T-cell (primary cell): ENCODE measurements at places on chromosomes 12 and 14.

DNA sequence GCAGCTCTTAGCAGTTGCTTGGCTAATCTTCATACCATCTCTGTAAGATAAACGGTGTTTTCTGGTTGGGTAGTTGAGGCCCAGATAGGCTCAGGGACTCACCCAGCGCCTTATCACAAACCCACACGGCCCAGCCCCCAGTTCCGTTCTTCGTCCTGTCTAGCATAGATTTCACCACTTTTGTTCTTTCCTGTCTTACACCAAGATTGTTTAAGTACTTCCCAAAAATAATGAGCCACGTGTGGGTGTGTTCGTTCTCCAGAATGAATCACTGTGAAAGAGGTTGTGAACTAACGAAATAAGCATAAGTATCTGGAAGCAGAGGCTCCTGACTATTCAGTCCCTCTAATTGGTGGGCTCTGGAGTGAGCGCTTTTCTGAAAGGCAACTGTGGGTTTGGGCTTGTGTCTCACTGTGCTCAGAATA, 21.4 kb downstream of the ACVR1B start:
- peak; percentile 39 for DNase-seq

DNA sequence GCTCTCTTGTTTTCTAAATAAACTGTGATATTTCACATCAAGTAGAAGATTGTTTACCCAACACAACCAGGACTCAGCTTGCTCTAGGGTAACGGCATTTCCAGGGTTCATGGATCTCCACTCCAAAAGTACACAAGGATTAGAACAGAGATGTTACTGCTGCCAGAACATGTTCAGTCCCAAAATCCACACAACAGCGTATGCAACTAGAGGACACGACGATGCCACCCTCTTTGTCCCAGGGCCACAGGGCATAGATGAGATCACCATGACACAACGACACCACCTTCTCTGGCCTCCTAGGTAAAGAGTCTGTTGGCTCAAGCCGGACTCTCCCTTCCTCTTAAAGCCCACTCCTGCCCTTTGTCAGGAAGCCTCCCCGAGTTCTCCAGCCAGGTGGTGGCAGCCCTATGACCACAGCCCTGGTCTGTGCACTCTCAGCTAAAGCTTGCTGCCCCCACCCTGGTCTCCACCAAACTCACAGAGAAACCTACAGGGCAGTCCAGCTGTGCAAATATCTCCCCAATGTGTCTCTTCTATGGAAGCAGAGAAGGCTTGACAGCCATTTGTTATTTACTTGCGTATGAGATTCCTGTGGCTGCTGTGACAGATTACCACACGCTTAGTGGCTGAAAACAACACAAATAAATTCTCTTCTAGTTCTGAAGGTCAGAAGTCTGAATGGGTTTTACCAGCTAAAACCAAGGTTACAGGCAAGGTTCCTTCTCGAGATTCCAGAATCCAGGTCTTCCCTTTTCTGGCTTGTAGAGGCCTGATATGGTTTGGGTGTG, 10.3 kb downstream of the CLMN start:
- DNase-seq: no peak

DNA sequence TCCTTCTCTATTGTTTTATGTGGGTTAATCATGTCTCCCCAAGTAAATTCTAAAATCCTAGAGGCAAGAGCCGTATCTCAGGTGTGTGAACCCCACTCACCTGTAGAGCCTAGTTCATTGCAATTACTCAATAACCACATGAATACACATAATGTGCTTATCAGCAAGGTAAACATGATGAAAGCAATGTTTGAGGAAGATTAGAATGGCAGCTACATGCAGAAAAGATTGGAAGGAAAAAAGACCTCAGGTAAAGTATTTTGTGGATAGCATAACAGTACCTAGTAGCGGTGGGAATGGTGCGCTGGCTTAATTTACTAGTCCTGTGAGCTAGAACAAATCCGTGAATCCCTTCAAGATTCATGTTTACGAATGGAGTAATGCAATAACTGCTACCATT, 5.3 kb upstream of the KRAS start:
- DNase-seq: no peak

DNA sequence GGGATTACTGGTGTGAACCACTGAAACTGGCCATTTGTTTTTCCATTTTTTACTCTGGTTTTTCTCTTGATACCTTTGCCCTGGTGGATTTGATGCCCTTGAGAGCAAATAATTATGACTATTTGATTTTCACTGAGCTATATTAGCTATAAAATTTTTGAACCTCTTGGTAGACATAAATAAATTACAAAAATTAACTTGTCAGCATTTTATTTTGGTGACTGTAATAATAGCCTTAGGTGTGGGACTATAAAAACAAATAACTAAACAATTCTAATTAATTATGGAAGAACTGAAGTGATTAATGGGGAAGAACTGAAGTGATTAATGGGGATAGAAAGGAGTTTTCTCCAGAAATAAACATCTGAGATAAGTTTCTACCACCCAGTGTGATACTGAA, 62.7 kb downstream of the CAND1 start:
- DNase-seq: no peak

DNA sequence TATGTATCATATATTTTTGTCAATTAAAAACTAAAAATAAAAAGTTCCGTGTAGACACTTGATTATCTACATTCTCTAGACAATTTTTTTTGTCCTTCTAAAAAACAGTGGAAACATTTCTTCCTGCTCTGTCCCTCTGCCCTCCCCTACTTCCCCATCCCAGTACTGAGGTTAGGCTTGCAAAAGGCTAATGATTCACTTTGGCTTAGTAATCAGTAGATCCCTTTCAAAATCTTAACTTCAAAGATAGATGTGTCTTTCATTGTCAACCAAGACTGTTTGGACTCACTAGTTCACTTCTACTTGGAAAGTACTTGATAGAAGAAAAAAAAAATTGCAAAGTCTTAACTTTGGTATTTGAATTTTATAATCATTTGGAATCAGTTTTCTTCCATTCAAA, 3.8 kb downstream of the SETD3 start:
- no peak for DNase-seq

DNA sequence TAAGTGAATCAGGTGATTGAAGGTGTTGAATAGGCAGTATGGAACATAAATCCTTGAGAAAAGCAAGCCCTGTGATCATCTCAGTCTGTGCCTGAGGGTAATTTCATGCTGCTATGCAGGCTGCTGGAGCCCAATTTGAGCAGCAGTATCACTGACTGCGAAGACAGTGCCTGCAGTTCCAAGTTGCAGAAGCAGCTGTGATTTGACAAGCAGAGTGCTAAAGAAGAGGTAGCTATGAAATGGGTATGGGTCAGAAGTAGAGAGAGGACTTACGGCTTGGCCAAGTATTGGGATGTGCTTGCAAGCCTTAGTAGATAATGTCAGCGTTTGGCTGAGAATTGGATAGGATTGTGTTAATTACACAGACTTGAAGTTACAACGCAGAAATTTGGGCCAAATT, 22.5 kb downstream of the PIK3C2G start:
- no peak for DNase-seq

DNA sequence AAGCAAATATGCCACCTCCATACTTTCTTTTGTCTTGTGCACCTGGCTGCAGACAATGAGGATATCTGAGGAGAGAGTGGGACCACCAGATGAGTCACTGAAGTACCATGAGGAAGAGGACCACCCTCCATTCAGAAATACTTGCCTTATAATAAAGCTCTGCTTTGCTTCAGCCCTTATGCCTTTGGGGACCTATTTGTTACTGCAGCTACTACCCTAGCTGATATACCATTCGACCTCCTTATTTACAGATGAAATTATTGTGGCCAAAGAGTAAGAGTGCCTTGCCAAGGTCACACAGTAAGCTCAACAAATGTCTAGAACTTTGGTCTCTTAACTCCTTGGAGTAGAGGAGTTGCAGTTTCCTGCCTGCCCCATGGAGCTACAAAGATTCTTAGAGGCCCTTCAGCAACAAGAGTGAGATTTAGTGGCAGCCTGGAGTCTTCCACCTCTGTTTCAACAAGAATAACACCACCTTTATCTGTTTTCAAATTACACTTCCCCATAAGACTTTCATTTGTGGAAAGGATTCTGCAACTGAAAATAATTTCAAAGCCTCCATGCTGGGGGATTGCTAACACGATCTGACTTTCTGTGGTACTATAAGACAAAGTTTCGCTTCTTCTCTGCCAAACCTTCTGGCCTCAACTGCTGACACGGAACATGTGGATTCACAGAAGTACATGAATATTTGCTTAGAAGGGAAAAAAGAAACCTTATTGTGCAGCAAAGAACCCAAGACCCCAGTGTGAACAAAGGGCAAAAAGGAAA, 3.6 kb downstream of the CMKLR1 start:
- no peak for DNase-seq

DNA sequence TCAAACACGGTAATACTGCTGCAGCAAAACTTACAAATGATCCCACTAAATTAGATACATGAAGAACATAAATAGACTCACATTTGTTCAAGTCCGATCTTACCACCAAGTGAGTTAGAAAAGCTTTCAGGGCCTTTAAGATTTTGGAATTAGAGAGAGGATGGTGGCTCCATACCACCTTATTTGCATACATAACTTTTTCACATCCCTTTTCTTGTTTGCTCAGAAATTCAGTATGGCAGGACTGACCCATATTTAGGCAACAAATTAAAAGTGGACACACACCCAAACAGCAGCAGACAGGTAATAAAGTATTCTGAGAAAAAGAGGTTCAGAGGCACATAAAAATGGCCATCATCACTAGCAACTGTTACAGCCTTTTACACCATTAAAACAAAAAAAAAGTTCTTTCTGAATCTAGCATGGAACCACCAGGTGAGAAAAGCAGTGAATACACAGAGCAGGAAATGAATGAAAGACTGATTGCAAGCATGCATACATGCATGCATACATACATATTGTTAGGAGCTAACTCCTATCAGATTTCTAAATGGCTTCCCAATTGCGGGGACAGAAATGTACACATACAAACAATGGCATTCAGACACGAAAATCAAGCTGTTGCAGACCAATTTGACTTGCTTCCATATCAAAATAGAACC, 23.3 kb downstream of the STXBP6 start:
- DNase-seq: no peak

DNA sequence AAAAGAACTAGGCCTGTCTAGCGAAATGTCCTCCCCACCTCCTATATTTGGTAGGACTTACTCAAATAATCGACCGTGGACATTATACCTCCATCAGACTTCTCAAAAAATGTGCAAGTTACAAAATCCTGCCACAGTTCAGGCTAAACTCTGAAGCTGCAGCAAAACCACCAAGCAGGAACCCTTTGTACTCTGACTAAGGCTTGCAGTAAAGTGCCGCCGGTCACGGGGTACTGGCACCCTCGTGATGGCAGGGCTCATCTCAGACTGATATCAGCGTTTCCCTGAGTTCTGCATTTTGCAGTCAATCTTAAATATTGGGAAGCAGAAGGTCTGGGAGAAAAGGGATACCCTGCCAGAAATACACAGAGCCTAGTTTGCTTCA, 17.1 kb downstream of the SLC11A2 start:
- peak; percentile 38 for DNase-seq

DNA sequence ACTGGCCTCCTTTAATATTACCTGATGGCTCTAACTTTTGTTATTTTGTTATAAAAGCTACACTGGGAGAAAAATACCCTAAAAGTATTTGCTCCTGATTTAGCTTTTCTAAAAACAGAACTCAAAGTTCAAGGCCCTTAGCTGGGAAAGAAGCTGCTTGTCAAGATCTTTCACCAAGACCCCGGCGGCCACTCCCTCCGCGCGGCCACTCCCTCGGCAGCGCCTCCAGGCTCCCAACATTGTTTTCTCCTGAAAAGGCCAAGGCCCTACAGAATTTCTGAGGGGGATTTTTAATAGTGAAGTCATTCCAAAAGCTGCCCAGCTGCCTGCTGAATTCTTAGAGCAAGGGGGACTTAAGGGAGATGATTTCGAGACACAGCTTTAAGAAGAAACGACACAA, 96.4 kb downstream of the NTN4 start:
- DNase-seq: no peak

GRCh38 chr14:63910583-63911363, 58.0 kb downstream of the SYNE2 start:
- no peak for DNase-seq

- DNase-seq: no peak
Observed at GRCh38 chr12:118371321-118372282, 1.1 kb downstream of the TAOK3 start.

GRCh38 chr14:103729496-103730448, 14.2 kb downstream of the ZFYVE21 start:
- DNase-seq: no peak

GRCh38 chr12:77800501-77800900, 30.2 kb upstream of the NAV3 start:
- DNase-seq: no peak
